Esophagus squamous epithelium (tissue), 5 donors: ENCODE measurements at places on chromosomes 12 and 14.

DNA sequence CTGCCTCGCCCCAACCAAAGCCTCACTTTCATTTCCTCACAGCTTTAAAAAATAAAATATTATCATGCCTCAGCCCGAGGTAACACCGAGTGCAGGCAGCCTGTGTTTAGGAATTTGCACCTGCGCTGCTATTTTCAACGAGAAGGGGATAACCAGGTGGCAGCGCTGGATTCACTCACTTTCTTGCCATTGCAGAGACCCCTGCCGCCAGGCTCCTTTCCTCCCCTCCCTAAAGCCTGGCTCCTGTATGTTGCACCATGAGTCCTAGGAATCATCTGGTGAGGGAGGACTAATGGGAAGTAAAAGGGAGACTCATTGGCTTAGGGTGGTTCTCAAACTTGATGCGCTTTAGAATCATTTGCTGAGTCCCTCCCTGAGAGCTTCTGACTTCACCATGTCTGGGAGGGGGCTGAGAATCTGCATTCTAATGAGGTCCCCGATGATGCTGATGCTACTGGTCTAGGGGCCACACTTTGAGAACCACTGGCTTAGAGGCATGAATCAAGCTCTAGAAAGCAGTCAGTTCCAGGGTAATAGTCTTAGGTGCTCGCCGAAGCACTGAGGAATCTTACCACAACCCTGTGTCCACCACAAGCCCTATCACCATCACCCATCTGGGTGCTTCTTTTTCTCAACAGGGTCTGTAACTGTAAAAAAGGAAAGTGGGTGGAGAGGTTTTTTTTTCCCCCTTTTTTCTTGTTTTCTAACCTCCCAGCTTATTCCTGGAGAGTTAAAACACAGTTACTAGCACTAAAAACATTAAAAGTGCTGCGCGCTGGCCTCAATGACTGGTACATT is 83.8 kb downstream of the SLC38A1 start:
- no peak for DNase-seq

DNA sequence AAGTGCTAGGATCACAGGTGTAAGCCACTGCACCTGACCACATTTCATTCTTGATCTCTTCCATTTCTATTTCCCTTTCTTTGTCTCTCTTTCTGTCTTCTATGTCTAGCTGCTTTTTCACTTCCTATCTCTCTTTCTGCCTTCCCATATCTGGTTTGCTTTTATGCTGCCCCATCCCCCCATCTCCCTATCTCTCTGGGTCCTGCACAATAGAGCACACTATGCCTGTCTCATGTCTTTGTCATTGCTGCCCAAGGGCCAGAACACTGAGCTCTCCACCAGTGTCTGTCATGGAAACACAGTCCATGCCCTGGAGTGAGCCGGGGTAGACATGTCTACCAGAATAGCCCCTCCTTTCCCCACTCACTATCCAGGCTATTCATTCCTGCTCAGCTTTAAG is 12.3 kb upstream of the RARG start:
- DNase-seq, result no peak

DNA sequence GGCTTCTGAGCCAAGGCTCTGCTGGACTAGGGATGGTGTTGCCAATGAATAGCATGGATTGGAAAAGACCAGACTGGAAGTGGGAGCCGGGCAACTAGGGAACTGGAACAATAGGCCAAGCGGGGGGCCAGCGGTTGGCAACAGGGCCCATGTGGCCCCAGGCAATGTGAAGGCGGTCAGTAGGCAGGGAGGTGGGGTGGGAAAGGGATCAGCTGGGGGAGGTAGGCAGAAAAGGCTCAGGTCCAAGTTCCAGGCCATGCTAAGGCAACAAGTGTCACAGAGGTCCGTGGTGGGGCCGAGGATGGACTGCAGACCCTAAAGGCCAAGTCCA is 14.9 kb upstream of the MLXIP start:
- DNase-seq, result no peak

- DNase-seq, result no peak
Observed at GRCh38 chr12:53320352-53321195, 836 bp downstream of the AAAS start.

DNA sequence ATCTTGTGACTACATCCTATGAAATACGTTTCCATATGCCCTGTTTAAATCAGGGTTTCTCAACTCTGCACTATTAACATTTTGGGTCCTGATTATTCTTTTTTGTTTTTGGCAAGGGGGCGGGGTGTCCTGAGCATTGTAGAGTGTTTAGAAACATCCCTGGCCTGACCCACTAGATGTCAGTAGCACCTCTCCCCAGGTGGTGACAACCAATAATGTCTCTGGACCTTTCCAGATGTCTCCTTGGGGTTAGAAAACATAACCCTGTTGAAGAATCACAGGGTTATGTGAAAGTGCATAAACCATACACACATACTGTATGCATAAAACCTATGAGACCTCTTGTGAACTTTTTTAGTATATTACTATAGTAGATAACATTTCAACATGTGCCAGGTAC is 1.4 kb downstream of the ACAD10 start:
- DNase-seq, result no peak

GRCh38 chr12:123958876-123959275 is 13.8 kb downstream of the CCDC92 start:
- no peak for DNase-seq

GRCh38 chr12:59007620-59008019 is 87.3 kb upstream of the LRIG3 start:
- DNase-seq, result no peak

DNA sequence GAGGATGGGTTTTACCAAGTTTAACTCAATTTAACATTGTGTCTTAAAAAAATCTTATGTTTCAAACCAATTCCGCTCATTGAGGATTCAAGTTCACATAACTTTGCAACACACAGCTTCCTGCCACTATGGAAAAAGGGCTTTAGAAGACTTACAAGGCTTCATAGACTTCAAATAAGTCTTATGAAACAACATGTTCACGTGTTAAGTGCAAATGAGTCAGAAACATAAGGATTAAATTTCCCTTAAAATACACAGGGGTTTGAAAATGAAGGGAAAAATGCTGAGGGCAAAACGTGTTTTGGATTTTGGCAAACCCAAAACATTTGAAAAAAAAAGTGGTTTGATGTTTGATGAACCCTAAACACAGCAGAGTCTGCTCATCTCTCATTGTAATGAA is 364.8 kb downstream of the BMP4 start:
- no peak for DNase-seq

DNA sequence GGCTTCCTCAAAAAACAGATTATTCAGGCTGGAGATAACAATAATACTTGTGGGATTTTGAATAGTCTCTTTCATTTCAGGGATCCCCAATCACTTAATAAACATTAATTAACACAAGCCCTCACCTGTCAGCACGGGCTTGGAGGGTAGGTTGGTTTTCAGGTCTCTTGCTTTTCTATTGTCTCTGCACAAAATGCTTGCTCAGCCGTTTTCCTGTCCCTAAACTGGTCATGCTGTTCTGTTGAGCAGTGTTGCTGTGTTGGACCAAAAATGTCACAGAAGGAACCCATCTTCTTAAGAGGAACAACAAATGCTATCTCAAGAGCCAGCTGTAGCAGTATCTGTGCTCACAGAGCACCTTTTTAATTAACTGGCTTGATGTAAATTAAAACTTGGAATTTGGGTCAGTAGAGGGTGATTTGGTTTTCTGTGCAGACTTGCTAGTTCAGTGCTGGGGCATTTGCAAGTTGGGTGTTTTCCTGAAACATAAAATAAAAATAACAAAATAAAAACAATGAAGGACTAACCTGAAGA is 231.8 kb upstream of the CRY1 start:
- DNase-seq, result no peak

GRCh38 chr14:101435546-101435945 is 125.7 kb upstream of the DIO3 start:
- DNase-seq, result no peak

DNA sequence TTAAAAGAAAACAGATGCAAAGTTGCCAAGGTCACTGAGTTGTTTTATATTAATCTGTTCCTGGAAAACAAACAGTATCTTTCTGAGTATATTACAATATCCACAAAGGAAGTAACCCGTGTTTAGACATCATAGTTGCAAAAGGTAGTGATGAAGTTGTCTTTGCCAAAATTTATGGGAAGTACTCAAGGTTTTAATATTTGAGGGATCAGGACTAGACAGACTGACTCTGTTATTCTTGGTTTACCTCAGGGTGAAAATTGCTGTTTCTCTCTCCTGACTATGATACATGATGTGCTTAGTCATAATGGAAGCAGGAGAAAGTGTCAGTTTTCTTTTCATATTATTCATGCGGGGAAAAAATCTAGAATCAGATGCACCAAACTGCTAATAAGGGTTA is 28.3 kb downstream of the TMEM233 start:
- DNase-seq, result no peak

DNA sequence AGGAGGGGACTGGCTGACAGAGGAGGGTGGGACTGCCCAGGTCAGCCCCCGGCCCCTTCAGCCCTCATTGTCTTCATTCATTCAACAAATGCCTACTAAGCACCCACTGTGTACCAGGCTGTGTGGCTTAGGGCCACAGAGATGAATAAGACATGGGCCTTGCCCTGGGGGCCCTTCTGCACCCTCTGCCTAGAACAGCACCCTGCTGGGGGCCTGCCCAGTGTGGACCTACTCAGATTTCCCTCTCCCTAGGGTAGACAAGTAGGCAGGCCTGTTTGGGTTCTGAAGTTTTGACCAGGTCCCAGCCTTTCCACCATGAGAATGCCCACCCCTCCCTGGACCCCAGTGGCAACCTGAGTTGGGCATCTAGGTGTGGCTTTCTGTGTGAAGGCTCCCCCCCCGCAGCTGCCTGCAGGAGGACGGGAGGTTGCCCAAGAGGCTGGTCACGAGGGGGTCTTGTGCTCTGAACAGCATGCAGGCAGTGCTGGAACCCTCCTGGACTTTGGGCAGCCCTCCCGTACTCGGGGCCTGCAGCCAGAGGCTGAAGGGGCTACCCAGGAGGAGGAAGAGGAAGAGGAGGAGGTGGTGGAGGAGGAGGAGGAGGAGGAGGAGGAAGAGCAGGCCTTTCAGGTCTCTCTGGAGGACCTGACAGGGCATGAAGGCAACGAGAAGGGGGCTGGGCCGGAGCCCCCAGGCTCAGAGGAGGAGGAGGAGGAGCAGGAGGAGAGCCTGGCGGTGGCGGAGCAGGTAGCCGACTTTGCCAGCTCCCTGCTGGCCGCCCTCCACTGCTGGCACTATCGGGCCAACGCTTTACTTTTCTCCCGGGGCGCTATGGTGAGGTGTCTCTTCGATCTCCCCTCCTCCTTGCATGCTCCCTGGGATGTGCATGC is 33.4 kb downstream of the PLEKHG3 start:
- DNase-seq, result no peak

- DNase-seq, result no peak
Observed at GRCh38 chr12:6092784-6093722, 31.4 kb downstream of the VWF start.

- no peak for DNase-seq
Observed at GRCh38 chr14:68079941-68080697, 260.5 kb downstream of the RAD51B start.

DNA sequence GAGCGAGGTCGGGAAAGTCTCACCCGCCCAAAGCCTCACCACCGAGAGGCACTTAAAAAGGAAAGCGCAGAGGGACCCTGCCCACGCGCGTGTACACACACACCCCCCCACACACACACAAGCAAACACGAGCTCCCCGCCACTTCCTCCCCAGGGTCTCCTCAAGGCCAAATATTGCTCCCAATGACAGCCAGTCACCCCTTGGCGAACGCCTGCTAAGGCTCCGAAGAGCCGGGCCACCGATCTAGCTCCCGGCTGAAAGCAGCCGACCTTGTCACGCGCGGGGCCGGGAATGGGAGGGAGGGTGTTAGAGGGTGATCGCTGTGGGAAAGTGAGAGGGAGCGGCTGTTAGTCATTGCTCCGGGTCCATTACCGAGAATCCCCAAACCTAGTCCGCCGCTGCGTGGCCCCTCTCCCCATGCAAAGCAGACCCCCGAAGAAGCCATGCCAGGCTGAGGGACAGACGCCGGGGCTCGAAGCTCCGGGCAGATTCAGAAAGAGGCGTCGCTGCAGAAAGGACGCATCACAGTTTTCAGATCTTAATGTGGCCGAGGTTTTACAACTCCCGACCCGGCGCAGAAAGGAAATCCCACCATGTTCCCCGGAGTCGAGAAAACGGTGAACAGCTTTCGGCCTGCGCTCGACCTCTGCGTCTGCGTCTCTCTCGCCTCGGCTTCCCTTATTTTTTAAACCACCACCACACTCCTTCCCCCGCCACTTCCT is 2.6 kb downstream of the BMP4 start:
- no peak for DNase-seq

GRCh38 chr14:63897721-63898163 is 44.9 kb downstream of the SYNE2 start:
- no peak for DNase-seq

DNA sequence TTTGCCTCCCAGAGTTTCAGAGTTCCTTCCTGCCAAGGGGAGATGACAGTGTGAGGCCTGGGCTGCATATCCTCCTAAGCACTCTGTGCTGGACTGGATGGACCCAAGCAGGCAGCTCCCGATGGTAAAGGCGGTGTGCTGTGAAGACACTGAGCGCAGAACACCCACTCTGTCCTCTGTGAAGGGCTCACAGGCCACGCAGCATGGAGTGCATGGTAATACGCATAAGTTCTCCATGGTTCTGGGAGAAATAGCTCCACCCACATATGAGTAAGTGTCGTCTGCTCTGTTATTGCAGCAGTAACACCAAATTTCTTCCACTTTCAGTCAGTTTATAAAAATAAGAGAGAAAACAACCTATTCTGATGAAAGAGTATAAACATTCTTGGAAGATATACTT is 55.8 kb downstream of the TMEM30B start:
- DNase-seq, result no peak

DNA sequence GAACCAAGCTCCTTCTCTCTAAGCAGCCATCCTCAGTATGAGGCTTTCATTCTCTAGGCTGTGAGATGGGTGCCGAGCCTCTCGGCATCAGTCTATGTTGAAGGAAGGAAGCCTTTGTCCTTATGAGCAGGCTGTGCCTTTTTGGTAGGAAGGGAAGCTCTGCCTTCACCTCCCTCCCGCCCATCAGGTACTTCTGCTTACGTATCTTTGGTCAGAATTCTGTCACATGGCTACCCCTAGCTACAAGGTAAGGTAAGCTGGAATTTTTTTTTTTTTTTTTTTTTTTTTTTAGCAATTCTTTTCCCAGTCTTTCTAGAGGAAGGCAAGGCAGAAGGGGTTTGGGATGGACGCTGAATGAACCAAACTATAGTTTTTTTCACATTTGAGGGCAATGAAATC is 16.9 kb downstream of the BATF start:
- DNase-seq, result no peak
